ENCODE measurements at places on chromosomes 2 and 18. TPM values are rescaled to one million over a fixed set of nuclear protein-coding genes. Genes with fewer than 3 reads are reported as not detected.

COL6A3 gene
- 4.5 TPM for total RNA-seq

PKDCC gene
- total RNA-seq: 9.1 TPM

SS18 gene
- 47.3 TPM for total RNA-seq

RIT2 gene
- total RNA-seq: not detected

DHRS9 gene
- total RNA-seq: 1.2 TPM

SKOR2 gene
- not detected for total RNA-seq

EML4 gene
- 28.3 TPM for total RNA-seq

TRMT61B gene
- 7.4 TPM for total RNA-seq

EFHD1 gene
- 30.3 TPM for total RNA-seq

RPRM gene
- total RNA-seq: not detected

HOXD10 gene
- total RNA-seq: not detected

SGPP2 gene
- 0.16 TPM for total RNA-seq

TNFAIP6 gene
- 0.31 TPM for total RNA-seq

NIFK gene
- total RNA-seq: 13.9 TPM
